ENCODE measurements at places on chromosomes 3 and 15.

GRCh38 chr3:50324351-50325112, 2.0 kb upstream of the HYAL2 start:
- peak; percentile 61 for DNase-seq

GRCh38 chr3:160677459-160677881, 510 bp downstream of the ARL14 start:
- no peak for DNase-seq

- DNase-seq, result no peak
Measured at GRCh38 chr3:3461317-3461716, 281.8 kb upstream of the CRBN start.

DNA sequence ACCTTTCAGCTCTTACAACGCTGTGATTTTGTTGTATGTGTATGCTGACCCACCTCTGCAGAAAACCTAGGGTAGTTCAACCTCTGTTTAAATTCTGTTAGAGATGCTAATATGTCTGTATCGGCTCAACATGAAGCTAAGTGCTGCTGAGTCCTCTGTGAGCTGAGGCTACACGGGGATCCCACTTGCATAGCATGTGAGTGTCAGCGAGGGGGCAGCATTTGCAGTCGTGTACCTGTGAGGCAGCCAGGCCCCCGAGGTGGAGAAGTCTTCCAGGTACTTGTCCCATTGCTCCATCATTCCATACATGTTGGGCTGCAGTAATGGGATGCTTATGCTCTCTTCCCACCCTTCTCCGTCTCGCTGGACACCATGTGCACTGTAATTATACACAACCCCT, 3.7 kb downstream of the MKRN2OS start:
- no peak for DNase-seq

DNA sequence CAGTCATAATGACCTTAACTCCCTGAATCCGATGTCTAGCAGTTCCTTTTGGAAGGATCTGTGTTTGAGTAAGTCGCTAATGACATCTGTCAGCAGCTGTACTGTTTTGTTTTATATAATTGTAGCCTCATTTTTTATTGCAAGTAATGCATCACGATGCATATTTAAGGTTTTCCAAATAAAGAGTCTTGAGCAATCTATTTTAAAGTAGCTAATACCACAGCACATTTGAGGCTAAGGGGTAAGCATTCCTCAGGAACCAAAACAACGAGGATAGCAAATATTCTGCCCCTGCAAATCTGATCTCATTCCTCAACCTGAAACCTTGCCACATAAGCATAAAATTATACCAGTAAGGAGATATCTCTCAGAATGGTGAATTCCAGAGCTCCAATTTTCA, 98.7 kb downstream of the TBC1D5 start:
- DNase-seq, result no peak

DNA sequence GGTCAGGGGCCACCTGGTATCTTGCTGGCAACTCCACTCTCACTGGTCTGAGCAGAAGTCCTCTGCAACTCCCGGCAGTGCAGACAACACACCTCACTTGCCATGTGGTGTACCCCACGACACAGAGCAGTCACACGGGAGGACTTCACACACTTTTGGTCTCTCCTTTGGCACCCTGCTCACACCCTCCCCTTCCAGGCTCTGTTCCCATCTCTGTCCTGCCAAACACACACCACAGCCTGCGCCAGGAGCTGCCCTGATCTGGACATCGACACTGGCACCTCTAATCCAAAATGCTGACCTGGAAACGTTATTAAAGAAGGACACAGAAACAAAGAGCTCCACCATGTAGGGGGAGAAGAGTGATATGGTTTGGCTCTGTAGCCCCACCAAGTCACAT, 57.2 kb downstream of the SLC41A3 start:
- DNase-seq, result no peak

DNA sequence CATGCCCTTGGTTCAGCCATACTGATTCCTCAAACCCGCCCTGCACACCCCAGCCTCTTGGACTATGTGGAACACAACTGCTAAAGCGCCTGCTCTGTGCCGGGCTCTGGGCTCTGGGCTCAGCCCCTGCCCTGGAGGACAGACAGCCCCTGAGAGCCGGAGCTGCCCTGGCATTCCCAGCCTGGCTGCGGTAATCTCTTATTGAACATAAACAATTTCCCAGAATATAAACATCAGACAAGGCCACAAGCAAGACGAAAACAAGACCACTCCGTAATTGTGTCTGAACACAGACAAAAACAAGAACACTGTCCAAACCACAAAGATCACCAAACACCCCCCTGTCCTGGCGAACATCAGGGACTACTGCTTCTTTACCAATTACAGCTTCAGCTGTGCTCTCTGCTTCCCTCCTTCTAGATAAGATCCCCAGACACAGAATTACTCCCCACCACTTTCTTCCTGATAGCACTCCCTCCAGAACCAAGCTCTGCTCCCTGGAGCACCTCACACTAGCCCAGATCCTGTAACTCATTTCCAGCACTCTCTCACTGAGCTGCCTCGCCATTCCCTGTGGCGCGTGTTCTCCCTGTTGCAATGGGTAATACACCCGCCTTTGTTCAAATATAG, 57.1 kb upstream of the TLE3 start:
- DNase-seq, result no peak

- no peak for DNase-seq
Measured at GRCh38 chr15:70783041-70783440, 19.7 kb upstream of the UACA start.

DNA sequence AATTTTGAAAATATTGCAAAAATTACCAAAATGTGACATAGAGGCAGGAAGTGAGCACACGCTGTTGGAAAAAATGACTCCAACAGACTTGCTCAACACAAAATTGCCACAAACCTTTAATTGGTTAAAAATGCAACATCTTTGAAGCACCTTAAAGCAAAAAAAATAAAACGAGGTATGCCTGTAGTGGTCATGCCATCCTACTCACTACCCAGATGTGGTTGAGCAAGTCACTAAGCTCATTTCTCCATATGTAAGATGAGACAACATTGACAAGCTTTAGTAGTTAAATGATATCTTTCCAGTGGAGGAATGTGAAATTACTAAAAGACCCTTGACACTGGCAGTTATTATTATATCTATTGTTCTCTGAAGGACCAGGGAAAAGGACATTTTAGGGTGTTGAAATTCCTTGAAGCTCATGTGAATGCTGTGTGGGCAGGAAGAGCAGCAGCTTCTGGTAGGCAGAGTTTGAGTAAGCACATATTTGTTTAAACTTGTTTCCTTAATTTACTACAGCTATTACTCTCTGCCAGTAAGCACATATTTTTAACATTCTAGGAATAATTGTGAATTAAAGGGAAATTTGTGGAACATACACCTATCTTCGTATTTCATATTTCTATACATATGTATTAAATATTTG, 131.6 kb upstream of the P2RY1 start:
- DNase-seq, result no peak

DNA sequence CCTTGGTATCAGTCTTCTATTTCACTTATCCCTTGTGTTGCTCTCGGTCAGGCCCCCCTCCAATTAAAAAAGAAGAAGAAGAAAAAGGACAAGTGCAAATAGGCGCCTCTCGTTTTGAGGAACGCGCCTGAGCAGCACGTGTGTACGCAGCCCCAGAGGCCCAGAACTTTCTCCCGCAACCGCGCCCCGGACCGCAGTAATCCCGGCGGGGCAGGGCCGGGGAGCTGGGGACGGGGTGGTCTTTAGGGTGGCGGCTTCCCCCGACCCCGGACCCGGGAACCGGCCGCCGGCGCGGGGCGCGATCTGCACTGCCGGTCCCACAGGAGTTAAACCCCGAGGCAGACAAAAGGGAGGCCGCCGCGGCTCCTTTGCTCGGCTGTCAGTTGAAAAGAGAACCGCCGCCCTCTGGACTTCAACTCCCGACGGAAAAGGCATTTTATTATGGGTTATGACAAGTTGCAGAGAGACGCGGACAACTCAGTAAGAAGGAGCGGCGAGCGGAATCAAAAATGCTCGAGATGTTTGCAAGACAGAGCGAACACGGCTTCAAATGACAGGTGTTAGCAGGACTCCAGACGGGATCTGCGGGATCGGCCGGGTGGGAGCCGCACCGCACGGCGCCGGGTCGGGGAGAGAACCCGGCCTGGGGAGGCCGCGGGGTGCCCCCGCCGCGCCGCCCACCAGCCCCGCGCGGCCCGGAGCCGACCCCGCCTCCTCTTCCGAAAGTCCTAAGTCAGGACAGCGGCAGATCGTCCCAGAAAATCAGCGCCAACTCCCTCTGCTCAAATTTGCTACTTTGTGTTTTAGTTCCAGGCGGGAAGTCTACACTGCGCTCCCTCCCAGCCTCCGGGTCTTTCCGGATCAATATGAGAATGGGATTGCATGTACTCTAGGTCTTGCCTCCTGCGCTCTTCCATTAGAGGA, 79.0 kb downstream of the NR2F2 start:
- no peak for DNase-seq

DNA sequence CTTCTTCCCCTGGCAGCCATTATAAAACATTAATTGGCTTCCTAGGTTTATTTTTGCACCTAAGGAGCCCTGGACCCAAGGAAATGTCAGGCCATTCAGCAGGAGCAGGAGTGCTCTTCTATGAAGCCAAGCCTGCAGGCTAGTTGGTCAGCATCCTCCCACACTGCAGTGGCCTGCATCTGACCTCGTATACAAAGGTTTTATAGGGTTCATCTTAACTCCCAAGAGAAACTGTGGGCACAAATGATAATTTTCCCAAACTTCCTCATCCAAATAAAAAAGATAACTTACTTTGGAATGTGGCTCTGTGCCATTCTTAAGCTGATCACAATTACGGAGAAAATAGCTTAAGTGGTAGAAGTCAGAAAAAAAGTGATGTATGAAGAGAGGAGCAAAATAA, 19.4 kb downstream of the PLSCR1 start:
- no peak for DNase-seq

- DNase-seq, result no peak
Measured at GRCh38 chr3:149327156-149327555, 6.3 kb downstream of the TM4SF18 start.

GRCh38 chr3:97931218-97931617, 41.0 kb downstream of the RIOX2 start:
- no peak for DNase-seq

DNA sequence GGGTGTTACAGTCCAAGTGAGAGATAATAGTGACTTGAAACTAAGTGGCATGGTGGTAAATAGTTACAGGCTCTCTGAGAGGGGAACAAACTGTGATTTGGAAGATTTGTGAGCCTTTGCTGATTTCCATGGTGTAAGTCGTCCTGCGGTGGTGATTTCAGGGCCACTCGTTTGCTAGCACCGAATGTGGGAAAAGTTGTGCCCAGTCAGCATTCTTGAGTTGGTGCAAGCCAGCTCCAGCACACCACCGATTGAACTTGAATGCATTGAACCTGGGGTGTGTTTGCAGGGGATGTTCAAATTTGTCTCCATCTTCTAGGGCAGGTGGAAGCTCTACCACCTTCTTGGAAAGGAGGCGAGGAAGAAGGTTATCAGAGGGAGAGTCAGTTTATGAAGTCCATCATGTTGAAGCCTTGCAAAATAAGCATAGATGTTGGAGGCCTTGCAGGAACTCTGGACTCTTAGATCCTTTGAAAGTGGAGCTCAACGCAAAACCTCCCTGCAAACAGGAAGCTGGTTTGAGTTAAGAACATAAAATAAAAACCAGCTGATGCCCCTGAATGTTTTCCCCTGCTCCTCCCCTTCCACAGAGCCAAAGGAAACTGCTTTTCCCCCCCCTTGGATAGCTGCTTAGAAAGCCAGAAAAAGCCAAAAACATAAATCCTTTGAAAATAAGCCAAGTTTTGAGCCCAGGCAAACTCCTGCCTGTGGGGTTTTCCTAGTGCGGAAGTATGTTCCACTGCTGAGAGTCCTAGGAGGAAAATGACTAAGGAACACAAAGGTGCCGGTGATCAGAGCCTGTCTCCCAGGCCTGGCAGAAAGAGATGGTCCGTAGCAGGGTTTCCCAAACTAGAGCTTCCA, 21.9 kb downstream of the MAPKBP1 start:
- DNase-seq, result no peak

DNA sequence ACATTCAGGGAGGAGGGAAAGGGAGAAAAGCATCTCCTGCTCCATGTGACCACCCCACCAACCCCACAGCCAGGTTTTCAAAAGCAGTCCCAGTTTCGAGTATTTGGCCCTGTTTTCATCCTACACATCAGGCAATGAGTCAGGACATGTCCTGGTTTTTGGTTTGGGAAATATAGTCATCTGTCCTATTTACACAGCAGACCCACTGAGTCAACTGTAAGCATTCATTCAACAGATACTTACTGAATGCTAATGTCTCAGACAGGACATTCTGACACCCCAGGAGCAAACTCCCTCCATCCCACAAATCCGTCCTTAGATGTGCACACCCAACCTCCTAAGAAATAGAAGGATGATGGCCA, 32.9 kb downstream of the IGDCC3 start:
- no peak for DNase-seq

DNA sequence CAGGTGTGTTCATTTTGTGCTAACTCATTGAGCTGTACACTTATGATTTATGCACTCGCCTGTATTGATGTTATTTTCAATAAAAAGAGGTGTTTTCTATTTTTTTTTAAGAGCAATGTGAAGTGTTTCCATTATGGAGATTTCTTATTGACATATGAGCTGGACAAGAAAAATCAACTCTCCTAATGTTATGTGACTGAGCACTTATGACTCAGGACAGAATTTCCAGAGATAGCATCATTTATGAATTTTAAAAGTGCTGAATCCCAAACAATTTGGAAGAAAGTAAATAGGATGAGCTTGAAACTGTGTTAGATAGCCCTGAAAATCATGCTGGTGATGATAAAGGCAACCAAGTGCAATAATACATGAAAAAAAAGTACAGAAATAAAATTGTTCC, 118.9 kb downstream of the RFTN1 start:
- no peak for DNase-seq

DNA sequence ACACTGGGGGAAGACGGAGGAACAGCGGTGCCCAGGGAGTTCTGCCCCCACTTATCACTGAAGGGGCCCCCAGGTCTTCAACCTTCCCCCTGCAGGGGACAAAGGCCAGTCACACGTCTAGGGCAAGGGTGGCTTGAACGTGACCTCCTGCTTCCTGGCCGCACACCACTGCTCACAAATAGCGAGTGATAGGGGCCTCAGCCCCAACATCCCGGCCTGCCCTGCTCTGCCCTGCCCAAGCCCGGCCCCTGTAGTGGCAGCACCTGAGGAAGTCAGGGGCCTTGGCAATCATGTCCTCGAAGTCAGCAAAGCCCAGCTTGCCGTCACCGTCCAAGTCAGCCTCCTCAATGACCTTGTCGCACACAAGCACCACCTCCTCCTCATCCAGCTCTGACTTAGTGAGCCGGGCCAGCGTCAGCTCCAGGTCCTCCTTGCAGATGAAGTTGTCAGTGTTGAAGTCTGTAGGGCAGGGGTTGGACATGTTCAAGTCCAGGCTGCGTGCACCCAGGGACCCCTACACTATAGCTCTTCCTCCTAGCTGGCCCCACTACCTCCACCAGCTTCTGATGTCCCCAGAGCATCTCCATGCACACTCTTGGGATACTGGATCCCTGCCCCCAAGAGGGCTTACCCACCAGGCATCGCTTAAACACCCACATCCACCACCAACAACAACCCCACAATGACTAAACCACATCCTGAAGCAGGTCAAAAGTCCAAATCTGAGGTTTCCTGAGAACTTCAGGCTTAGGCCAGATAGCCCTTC, 13.3 kb downstream of the SH2D7 start:
- DNase-seq, result no peak

Measured in activated CD4-positive, CD25-positive, alpha-beta regulatory T cell treated with anti-CD3 and anti-CD28 coated beads, Interleukin-2, amount 50 U/mL, for 72 hours (primary cell).